Kasumi-1 (cell line): ENCODE measurements at places on chromosomes 4 and X.

GRCh38 chr4:86500527-86500926 lies 93.6 kb upstream of the PTPN13 start:
- no peak for DNase-seq

DNA sequence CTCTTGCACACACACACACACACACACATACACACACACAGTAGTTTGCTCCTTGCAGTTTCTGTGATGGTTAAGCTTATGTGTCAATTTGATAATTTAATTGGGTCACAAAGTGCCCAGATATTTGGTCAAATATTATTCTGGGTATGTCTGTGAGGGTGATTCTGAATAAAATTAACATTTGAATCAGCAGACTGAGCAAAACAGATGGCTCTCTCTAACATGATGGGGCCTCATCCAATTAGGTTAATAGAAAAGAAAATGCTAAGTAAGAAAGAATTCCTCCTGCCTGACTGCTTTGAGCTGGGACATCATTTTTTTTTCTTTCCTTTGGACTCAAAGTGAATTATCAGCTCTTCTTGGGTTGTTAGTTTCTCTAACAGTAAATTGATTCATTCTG lies 191.2 kb upstream of the INTU start:
- DNase-seq: no peak

DNA sequence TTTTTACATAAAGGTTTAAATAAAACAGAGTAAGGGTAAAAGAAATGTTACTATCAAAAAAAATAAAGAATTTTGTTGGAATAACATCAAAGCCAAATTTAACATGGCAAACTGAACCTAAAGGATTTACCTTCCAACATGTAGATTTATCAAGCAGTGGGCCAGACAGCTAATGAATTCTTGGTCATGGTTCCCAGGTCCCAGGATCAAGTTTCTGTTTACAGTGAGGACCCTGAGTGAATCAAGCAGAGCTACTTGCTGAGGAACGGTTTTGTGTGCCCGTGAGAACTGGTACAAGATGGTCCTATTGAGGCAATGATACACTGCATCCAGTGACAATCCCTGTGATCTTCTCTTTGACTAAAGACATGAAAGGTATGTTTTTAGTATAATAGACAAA lies 157.1 kb downstream of the CDS1 start:
- no peak for DNase-seq

DNA sequence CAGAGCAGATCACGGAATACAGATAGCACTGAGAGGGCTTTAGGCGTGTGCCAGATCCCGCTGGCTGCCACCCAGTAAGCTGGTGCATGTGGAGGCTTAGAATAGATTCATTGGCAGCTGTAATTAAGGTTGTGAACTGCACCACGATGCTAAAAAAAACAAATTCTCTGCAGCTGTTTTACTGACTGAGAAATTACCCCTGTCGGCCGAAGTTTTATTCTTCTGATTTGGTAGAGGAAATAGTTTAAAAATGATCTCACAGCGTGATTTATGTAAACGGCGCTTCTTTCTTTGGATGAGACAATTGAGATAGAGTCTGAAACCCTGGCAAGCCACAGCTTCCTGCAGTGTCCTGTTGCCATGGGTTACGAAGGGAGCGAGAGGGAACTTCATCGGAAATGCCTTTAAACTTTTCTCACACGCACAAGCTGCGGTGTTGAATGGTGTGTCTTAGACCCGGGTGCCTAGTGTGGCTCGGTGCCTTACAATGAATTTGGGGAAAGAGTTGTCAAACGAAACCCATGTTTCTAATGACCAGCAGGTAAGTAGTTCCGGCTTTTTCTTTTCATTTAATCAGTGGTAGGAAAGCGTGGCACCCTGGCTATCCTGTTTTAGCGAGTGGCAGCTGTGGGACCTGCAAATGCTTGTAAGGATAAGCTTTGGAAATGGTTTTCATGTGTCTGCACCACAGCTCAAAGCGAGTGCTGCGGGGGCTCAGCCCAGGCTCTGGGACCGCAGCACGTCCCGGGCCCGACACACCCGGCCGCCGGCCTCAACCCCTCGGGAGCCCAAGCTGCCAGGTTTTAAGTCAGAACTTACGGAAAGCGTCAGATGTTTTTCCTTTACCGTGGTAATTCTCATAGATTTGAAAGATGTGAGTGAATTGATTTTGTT lies 71.7 kb upstream of the HGFAC start:
- peak; percentile 94 for DNase-seq

DNA sequence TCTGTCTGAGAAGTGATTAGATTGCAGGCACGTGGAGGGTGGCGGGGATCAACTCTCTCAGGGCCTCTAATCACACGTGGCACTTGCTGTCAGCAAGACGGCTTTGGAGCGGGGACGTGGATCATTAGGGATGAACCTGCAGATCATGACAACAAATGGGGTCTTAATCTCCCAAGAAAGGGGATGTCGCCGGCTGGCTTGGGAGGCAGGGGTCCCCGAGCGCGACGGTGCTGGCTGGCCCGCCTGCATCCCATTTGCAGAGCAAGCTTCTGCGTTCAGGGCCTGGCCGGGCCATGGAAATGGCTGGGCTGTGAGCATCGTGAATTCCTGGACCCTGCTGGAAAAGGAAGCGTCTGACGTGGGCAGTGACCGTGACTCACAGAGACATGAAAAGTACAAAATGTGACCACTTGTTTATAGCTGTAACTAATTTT lies 85.1 kb upstream of the SHOX start:
- DNase-seq: no peak

DNA sequence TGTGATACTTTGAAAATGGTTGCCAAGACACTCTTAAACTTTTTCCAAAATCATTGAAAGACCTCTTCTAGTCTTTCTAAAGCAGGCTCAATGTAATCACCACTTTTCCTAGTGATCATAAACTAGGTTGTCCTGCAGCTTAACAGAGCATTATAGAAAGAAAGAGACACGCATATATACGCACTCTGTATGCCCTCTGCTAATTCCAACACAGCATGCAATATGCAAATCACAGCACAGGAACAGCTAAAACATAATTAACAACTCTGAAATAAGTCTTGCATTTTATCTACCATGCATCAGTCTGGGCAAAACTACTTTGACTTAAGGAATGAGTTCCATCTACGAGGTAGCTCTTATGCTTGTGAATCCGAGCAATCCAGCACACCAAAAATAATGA lies 94.6 kb downstream of the COL25A1 start:
- DNase-seq: no peak
